NCI-H446 (cell line): ENCODE measurements at places on chromosomes 2 and 18.

DNA sequence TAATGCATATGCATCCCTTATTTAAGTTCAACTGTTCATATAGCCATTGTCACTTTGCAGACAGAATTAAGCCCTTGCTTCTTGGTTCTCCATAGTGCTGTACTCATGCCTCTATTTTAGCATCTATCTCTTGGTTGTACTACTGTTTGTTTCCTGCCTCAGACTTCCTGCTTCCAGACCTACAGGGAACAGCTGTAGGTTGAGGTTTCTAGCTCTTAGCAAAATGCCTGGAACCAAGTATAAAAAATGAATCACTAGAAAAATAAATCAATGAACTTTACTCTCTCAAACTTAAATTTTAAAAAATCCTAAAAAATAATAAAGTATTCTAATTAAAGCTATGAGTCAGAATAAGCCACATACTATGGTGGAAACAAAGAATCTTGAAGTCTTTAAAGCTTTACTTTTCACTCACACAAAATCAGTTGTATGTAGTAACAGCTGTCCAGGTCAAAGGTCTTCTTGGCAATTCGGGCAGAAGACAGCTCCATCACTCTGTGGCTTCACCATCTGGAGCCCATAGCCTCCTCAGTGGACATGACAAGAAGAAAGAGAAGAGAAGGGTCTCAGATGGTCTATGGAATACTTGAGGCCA, 1228.1 kb upstream of the GYPC start:
- no peak for DNase-seq

DNA sequence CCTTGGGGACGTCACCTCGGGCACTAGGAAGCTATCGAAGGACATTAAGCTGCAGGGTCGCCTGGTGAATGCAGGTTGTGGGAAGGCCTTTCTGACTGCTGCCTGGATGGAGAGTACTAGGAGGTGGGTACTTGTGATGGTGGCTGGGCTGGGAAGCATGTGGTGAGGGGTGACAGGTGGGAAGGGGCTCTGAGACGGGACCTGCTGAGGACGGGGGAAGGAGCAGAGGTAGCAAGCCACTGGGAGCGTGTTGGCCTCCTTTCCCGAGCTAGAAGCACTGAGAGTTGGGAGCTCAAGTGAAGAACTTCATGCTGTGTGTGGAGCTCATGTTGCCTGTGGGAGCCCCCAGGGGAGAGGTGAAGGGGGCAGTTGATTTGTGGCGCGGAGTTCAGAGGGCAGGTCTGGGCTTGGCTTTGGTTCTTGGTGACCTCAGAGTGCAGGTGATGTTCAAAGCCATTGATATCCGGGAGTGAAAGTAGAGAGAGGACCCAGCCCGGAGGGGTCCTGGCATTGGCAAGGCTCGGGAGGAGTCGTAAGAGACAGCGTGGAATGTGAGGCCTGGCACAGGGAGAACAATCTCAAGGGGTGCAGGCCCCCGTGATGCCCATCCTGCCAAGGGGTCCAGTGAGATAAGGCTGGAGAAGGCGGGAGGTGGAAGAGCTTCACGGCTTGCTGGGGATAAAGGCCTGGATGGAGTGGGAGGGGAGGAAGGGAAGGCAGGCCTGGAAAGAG, 13.2 kb downstream of the MROH2A start:
- no peak for DNase-seq

GRCh38 chr18:28041366-28041765, 135.6 kb downstream of the CDH2 start:
- no peak for DNase-seq

DNA sequence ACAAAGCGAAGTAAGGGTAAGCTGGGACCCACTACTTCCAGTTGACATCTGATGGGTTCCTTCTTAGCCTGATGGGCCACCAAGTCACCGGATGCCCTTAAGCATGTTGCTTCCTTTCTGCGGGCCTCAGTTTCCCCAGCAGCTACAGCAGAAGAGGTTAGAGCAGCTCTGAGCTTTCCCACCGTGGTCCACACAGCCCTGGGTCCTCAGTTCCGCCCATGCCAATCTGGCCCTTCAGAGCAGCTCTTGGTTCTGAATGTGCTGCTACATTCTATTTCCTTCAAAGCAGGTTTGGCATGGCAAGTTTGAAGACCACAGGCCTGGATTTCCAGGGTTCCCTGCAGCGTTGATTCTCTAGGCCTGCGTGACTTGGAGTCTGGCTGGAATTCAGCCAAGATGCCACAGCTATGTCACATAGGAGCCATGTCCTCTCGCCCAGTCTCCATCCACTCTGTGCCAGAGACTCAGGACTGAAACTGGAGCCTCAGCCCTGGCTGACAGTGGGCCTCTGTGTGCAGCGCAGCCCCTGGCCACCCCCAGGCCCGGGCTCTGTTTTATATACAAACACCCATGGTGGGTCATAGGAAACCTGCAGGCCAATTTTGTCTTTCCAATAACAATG, 79.6 kb downstream of the TFCP2L1 start:
- DNase-seq, result no peak

DNA sequence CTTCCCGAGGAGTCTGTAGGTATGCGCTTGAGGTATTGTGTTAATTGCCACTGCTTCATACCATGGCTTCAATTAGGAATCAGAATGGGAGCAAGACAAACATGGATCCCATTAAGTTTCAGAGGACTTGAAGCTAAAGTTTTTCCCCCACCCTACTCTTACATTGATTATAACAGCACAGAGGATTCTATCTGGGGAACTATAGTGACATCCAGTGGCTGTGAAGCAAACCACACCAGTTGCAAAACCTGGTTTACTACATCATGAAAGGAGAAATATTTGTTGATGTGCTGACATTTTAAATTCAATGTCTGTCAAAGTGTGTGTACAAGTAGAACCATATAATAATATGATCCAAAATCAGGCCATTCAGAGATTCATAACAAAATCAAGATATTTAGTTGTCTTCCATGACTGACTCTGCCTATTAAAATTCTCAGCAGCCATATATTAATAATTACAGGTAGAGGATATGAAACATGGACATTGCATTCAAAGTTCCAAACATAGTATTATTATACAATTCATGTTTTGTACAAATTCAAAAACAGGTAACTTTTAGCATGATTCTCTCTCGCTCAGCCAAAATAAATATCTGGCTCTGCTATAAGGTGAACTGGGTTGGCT, 82.9 kb downstream of the GRB14 start:
- peak; percentile 44 for DNase-seq

DNA sequence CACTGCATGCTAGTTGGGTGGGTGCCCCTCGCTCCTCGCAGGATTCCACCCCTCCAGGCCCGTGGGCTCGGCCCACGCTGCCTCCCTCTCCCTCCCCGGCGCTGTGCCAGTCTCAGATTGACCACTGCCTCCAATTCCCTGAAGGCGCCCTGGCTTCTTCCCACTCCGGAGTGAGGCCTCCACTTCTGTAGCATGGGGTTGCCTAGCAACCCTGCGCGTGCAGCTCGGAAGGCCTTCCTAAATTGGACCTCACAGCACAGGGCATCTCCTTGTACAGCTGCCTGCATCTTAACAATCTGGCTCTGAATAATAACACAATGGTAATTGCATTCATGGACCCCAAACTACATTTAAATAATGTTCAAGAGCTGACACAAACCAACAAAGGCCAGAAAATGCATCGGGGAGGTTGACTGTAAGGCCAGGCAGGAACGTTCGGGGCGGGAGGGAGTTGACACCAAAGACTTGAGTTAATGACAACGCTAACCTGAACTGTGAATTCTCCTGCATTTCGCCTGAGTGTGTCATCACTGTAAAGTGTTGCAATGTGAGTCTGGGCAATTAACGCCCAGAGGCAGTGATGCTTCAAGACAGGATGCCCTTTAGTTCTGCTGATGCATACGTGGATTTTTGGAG, 222.9 kb downstream of the ZBTB7C start:
- DNase-seq, result no peak

- no peak for DNase-seq
These were observed 40.2 kb upstream of the EML4 start for GRCh38 chr2:42128721-42129486.

GRCh38 chr18:28855524-28855923, 678.6 kb upstream of the CDH2 start:
- no peak for DNase-seq

GRCh38 chr2:181456660-181457120, 496 bp upstream of the ITGA4 start:
- DNase-seq, result peak; percentile 14

GRCh38 chr2:120709608-120710041, 26.0 kb upstream of the GLI2 start:
- DNase-seq, result no peak

GRCh38 chr2:164024396-164024795, 288.6 kb upstream of the FIGN start:
- no peak for DNase-seq

DNA sequence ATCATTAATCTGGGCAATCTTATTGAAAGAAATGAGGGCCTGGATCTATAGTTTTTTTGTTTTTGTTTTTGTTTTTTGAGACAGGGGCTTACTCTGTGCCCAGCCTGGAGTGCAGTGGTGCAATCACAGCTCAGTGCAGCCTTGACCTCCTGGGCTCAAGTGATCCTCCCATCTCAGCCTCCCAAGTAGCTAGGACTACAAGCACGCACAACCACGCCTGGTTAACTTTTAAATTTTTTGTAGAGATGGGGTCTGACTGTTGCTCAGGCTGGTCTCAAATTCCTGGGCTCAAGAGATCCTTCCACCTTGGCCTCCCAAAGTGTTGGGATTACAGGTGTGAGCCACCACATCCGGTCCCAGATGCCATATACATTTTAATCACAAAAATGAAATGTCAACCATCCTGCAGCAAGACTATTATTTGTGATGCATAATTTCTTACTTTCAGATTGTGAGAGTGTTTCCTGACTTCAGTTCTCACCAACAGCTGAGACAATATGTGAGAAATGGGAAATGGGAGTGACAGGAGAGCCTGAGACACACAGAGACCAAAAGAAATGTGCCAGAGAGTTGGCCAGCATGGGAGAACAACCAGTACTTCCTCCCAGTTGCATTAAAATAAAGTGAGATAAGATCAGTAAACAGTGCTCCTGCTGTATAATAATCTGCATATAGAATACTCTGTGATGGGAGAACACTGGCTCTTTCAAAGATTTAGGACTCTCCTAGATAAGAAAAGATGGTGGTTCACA, 87.6 kb downstream of the METTL8 start:
- DNase-seq, result no peak
